COR-L47 (cell line): ENCODE measurements at places on chromosomes 12 and 14.

DNA sequence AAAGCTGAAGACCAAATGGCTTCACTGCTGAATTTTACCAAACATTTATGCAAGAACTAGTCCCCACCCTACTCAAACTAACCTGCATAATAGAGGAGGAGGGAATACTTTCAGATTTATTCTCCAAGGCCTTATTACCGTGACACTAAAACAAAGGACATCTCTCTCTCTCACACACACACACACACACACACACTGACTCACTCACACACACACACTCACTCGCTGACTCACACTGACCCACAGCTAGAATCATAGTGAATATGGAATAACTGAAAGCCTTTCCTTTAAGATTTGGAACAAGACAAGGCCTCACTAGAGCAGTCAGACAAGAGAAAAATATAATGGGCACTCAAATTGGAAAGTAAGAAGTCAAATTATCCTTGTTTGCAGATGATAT is 1014.1 kb downstream of the TMTC2 start:
- DNase-seq: no peak

DNA sequence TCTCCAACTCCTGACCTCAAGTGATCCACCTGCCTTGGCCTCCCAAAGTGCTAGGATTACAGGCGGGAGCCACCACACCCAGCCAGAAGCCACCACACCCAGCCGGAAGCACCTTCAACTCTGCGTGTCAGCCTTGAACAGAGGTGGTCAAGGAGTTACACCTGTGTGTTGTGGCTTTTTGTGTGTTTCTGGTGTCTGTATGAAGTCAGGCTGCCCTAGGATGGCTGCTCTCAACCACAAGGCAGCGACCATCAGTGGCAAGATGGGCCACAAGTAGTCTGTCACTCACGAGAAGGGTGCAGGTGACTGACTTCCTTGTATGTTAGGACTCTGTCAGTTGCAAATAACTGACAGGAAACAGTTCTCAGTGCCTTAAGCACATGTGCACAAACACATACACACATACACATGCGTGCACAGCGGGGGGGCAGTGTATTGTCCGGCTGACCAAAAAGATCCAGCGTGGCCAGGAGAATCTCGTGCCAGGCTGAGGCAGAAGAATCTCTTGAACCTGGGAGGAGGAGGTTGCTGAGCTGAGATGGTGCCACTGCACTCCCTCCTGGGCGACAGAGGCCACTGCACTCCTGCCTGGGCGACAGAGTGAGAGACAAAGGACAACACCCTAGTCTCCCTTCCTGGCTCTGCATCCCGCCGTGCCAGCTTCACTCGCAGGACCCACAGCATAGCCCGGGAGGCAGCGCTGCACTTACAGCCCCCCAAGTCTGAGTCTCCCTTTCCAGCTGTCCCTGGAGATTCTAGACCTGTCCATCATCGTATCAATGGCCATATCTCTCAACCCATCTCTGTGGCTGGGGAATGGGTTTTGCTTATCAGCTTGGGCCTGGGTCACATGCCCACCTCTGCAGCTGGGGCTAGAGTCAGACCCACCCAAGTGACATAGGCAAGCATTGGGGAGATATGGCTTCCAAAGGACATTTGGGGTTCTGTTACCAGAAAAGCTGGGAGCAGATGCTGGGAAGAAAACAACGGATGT is 13.7 kb downstream of the P2RX4 start:
- no peak for DNase-seq

DNA sequence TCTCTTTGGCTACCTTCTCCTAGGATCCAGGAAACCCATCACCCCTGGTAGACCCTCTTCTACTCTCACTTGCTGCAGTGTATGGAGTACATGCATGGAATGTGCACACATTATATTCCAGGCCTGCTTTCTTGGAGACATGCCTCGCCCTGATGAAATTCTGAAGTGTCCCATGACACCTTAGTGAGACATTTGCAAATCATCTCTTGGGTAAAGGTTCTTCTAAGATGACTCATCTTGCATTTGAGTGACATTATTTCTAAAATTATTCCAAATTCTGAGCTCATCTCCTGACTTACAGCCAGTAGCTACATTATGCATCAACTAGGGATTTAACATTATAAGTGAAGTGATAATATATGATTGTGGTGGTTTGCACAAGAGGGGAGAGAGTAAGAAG is 49.8 kb downstream of the SDR9C7 start:
- no peak for DNase-seq

GRCh38 chr12:102920271-102920670 is 3.2 kb upstream of the PAH start:
- DNase-seq: no peak

- no peak for DNase-seq
Observed at GRCh38 chr14:92655419-92656201, 92.8 kb downstream of the LGMN start.
